T follicular helper cell (primary cell): ENCODE measurements at places on chromosomes 3 and 15.

DNA sequence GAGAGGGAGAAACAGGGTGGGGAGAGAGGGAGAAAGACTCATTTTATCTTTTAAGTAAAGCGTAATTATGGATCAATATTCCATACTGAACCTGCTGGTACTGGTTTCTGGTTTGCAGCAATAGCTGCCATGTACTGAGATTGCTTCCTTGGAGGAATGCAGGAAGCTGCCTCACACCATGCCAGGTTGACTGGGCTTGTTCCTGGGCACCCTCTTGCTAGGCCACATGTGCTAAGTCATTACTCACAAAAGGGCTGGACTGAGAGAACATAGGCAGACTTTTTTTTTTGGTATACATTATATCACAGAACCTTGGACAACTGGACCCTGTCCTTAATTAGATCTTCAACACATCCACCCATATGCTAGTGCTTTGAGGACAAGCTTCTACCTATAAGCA is 193.4 kb downstream of the ZNF621 start:
- DNase-seq, result no peak

- peak; percentile 21 for DNase-seq
Observed at GRCh38 chr15:68791431-68792283, 29.0 kb downstream of the ANP32A start.

DNA sequence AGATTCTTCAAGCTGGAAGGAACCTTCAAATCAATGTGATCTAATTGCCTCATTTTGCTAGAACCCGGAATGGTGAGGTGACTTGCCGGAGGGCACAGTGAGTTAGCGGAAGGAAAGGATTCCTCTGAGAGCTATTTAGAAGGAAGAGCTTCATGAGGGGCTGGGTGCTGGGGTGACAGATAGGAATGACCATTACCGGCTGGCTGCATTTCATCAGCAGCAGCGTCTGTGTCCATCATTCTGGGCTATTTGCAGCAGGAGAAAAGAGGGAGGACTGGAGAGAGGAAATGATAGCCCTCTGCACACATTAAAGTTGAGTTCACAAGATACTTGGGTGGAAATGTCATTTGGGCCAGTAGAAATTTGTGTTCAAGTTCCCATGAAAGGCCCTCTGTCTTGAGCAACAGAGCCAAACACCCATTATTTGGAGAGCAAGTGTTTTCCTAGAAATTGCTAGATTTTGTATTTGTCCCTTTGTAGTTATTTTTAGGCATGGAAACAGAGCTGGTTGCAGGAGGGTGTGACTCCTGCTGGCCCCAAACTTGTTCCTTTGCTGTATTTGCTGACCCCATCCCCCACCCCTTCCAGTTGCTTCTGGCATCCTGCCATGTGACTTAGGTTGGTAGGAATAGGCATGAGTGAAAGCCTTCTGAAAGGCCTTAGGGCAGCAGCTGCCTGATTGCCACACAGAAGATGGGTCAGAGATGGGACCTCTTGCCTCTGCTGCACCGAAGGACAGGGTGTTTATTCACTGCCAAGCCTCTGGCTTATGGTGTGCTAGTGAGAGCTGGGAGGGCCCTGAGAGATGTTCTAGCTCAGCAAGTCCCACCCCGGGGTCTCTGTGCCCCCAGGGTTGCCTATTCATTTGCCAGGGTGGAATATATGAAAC is 87.5 kb upstream of the PLXNA1 start:
- DNase-seq, result no peak

DNA sequence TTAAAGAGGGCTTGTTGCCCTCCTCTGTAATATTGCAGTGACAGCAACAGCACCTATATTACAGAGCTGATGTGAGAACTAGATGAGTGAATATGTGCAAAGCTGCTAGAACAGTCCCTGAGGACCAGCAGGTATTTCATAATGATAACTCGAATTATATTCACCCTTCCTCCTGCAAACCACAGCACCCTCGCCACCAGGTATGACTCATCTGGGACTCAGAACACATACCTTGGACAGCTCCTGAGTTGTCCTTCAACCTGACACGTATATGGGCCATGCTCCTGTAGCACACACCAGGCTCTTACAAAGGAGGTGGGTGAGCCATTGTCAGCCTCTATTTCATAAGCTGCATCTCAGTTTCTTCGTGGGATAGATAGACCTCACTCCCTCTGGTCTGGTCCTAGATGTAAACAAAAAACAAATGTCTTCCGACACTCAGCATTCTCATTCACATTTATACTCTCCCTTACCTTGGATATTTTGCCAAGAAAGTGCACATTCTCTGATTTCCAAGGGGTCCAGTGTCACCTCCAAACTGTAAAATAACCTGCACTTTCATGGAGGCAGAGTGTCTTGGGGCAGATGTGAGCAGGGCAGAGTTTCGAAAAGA is 124.5 kb downstream of the TLE3 start:
- no peak for DNase-seq

DNA sequence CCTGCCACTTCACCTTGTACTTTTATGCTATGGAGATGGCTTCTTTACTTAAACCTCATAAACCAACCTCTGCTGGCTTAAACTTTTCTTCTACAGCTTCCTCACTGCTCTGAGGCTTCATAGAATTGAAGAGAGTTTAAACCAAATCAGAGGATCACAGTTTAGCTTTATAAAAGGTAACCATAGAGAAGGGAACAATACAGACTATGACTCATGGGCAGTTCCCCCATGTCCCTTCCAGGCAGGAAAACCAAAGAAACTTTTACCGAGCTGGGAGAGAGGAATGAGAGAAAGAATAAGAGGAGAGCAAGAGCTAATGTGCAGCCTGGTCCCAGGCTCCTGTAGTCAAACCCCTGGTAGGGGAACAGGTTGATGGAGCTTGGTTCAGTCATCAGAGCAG is 53.9 kb upstream of the NEDD4 start:
- no peak for DNase-seq

GRCh38 chr3:143036557-143036956 is 35.2 kb downstream of the U2SURP start:
- no peak for DNase-seq

- no peak for DNase-seq
Observed at GRCh38 chr3:64291345-64291744, 66.1 kb upstream of the PRICKLE2 start.

- no peak for DNase-seq
Observed at GRCh38 chr3:28576614-28577200, 228.1 kb upstream of the AZI2 start.

DNA sequence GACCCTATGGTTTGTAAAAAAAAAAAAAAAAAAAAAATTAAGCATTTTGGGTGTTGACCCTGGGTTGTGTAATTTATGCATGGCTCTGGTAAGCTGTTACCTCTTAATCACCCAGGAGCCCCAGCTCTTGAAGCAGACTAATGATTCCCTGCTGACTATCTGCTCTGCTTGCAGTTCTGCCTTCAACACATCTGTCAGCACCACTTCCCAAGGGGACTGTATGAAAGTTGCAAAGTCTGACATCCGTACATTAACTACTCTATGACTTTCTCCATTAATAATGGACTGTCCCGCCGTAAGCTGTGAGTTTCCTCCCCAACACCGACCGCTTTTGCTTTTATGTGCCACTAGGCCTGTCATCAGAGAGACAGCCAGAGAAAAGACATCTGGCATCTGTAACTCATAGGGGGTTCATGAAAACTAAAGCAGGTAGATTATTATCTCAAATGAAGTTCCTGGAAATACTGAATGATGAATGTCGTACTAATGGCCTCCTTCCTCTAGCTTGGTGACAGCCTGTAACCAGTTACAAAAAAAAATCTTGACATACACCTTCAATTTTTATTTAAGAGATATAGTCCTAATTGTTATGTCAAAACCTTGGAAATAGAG is 271.5 kb downstream of the IL5RA start:
- DNase-seq, result no peak

- DNase-seq, result no peak
Observed at GRCh38 chr3:194632226-194632808, 902 bp downstream of the TMEM44 start.

DNA sequence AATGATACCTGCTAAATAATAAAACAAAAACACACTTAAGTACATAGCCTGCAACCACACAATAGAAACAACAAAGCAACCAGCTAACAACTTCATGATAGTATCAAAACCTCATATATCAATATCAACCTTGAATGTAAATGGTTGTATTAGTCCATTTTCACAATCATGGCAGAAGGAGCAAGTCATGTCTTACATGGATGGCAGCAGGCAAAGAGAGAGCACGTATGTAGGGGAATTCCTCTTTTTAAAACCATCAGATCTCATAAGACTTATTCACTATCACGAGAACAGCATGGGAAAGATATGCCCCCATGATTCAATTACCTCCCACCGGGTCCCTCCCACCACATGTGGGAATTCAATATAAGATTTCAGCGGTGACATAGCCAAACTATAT is 44.5 kb upstream of the PTX3 start:
- DNase-seq, result no peak

DNA sequence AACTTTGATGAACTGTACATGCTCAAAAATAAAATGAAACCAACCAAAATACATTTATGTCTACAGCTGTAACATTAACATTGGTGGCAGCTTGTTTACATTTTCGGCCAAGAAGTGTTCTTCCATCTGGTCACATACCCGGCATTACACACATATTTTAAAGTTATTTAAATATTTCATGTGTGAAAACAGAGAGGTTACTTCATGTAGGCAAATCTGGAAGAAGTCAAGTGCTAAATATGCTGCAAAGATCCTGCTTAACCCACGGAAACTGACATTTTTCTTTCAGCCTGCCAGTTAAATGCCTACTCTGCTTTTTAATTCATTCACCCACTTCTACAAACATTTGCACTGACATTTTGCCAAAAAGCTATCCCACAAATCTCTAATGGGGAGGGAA is 69.7 kb downstream of the MB21D2 start:
- no peak for DNase-seq

- no peak for DNase-seq
Observed at GRCh38 chr3:134437211-134437752, 48.5 kb downstream of the ANAPC13 start.

GRCh38 chr3:139982404-139982803 is 47.4 kb downstream of the CLSTN2 start:
- DNase-seq, result no peak

- DNase-seq, result no peak
Observed at GRCh38 chr3:102129760-102130608, 280.7 kb downstream of the NFKBIZ start.

- no peak for DNase-seq
Observed at GRCh38 chr15:31255732-31256377, 70.8 kb upstream of the KLF13 start.

DNA sequence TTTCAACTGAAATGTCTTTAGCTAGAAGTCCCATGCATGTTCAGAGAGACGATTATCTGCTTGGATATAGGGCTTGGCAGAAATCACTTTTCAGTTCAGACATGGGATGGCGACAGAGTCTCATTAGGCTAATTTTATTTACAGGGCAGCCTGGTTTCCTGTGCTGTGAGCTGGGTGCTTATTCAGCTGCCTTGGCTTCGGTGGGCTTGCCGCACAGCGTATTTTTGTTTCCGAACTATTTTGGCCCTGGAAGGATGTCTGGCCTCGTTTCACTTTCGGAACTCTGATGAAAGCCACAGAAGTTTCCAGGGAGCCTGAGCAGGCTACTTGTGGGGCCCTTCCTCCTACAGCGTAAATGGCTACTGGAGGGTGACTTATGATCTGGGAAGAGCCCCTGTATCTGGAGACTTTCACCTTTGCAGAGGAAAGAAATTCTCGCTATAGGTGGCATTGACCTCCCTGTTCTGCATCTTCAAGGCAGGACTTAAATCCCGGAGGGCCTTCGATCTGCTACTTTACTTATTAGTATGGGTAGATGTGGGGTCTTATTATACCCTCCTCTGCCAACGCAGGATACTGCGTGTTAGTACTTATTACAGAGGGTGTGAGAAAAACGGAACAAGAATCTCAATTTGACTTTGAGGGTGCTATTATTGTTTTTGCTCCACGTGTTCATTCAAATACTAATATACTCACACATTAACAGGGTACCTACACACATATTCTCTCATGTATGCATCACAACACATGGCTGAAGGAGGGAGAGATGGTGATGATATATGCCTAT is 364.0 kb upstream of the RBMS3 start:
- DNase-seq, result no peak
